HS-27A (cell line): ENCODE measurements at places on chromosomes 1 and 21.

- peak; percentile 27 for DNase-seq
Observed at GRCh38 chr1:86018283-86018923, 138.2 kb downstream of the COL24A1 start.

DNA sequence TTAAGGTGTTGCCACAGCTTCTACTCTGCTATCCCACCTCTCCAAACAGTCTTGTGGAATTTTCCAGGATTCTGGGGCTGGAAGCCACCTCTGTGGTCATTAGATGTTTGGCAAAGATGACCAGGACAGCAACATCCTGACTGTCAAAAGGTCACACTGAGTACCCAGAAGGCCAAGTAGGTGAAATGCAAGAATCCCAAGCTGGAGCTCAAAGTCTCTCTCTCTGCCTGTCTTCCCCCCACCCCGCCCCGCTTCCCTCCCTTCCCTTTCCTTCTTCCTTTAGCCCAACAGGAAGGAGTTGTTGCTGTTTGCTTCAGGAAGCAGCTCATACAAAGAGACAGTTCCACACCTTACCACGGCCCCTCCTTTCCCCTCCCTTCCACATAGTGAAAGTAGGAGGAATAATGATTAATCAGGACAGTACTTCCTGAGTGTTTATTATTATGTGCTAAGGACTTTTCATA, 75.6 kb upstream of the SLC2A1 start:
- DNase-seq, result no peak

DNA sequence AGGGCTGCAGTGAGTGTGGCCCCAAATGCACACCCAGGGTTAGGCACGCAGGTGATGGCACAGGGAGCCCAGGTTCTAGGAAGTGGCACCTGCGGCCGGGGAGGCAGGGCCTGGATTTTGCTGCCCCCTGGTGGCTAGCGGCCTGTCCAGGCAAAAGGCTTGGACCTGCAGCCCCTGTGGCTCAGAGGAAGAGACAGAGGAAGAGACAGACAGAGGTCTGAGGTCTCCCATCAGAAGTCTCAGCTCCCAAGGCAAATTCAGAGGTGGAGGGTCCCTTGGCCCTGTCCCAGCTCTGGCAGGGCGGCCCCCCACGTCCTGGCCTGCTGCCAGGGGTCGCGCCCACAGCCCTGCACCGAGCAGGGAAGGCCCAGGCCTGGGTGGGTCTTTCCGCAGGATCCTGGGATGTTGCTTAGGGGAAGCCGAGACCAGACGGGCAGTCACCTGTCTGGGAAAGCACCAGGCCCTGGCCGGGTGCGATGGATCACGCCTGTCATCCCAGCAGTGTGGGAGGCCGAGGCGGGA, 8.0 kb upstream of the TNFRSF14 start:
- no peak for DNase-seq

- DNase-seq, result peak; percentile 30
Observed at GRCh38 chr1:201964261-201964660, 9.0 kb downstream of the TIMM17A start.

DNA sequence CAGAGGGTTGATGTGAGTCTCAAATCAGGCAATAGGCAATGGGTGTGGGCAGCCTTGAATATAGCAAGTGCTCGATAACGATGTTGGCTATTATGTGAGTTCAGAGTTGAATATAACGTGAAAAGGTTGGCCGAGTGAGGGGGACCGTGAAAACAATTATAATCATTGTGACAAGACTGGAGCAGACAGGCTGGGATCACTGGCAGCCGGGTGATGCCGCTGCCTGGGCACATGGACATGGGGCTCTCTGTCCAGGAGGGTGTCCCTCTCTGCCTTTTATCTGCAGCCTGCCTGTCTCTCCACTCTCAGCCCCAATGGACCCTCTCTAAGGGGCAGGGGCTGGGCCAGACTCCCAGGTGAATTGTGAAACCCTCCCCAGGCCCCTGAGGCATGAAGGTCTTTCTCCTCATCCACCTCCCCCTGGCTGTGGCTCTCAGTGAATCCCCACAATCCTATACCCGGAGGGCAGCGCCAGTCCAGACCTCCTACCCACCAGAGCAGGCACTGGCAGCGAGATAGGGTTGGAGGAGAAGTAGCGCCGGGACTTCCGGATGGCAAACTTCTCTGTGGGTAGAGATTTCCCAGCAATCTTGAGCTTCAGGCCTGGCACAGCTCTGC, 36.4 kb downstream of the TTC39A start:
- no peak for DNase-seq

DNA sequence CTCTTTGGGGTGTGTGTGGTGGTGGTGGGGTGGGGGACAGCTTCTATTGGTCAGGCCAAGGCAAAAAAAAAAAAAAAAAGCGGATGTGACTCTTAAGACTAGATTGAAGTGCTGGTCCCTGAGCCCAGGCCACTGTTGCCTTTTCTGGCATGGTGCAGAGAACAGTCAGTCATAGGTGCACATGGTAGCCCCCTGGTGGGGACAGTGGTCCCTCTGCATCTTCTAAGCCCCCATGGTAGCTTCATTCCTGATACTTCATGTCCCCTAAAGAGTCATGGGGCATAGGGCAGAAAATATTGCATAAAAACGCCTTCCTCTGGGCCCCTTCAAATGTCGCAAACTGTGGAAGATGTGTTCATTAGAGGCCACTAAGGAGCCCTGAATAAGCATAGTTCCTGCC, 371.8 kb downstream of the NPHP4 start:
- no peak for DNase-seq

- DNase-seq, result no peak
Observed at GRCh38 chr1:181817091-181817490, 244.4 kb downstream of the ZNF648 start.

- DNase-seq, result peak; percentile 15
Observed at GRCh38 chr1:167714098-167714438, 7.7 kb upstream of the MPZL1 start.

GRCh38 chr1:231422798-231423309, 767 bp upstream of the EGLN1 start:
- DNase-seq, result no peak

DNA sequence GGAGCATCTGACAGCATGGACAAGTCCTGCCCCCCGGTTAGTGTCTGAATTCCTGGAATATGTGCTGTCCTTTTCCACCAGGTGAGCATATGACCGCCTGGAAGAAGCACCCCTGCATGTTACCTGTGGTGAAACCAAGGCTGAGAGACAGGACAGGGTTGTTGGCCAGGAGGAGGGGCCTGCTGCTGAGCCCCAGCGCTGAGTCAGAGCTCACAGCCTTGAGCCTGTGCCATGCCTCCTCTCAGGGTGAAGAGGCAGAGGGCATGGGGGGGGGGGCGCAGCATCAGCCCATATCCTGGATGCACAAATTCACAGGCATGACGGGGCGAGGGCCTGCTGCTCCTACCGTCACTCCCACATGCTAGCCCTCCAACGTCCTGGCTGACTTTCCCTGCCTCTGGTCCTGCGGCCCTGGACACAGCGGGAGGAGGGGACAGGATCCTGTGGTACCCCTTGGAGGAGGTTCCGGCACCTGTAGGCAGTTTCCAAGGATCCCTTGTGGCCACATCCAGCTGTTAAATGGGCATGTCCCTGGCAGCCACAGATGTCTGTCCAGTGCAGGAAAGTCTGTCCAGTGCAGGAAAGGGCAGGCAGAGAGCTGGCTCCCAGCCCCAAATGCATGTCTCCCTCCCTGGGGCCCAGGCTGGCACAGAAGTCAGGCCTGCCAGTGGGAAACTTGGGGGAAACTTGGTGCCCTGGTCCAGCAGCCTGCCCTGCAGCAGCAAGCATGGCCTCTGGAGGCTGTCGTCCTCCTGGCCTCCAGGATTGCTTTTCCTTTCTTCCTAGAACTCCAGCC, 23.9 kb downstream of the TTC34 start:
- DNase-seq, result no peak

DNA sequence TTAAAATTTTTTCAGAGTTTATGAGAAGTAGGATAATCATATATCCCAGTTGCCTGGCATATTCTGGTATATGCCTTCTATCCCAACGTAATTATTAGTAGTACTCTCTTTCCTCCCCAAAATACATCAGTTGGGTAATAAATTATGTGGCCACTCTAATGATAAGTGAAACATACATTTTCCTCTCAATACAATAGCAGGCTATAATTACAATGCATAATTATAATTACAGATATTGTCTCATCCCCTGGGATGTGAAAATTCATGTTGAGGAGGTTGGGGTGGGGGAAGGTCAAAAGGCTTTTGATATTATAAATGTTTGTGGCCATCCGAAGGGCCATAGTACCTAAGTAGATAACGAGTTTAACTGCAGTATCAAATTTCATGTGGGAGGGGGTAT, 277.1 kb downstream of the ST6GALNAC3 start:
- no peak for DNase-seq

DNA sequence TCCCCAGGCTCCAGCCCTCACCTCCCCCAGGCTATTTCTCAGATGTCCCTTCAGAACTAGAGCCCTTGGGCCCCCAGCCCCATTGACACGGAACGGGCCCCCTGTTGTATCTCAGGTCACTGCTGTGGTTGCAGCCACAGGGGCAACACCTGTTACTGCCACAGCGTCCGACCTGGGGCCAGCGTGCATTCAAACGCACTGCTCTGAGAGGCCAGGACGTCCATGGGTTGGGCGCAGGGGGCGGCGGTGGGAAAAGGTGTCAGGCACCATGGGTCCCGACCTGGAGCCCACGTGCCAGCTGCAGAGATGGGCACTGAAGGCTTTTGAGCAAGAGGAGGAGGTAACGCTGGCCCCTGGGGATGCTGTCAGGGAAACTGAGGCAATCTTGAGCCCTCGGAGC, 13.3 kb downstream of the FAAP20 start:
- no peak for DNase-seq
